ENCODE measurements at places on chromosomes 5 and 9. TPM values are rescaled to one million over a fixed set of nuclear protein-coding genes. Genes with fewer than 3 reads are reported as not detected.

The CREB3 gene
- 33.0 TPM for total RNA-seq

The SLC6A18 gene
- not detected for total RNA-seq

The IFNK gene
- total RNA-seq = not detected

The NEURL1B gene
- 26.8 TPM for total RNA-seq

The SNCAIP gene
- 48.2 TPM for total RNA-seq

The SPRY4 gene
- total RNA-seq = 4.8 TPM

The LEAP2 gene
- total RNA-seq = 1.2 TPM

The IRX4 gene
- total RNA-seq = not detected

The OLFML2A gene
- 2.3 TPM for total RNA-seq

The PFN3 gene
- not detected for total RNA-seq

Measured in diencephalon (tissue), 1 donor.